ENCODE measurements at places on chromosomes 2 and 18. TPM values are rescaled to one million over a fixed set of nuclear protein-coding genes. Genes with fewer than 3 reads are reported as not detected.

The BMP10 gene
- not detected for total RNA-seq

The CPLX4 gene
- total RNA-seq: not detected

The WNT10A gene
- not detected for total RNA-seq

The ACTG2 gene
- not detected for total RNA-seq

The MGAT5 gene
- 15.9 TPM for total RNA-seq

The GRHL1 gene
- total RNA-seq: 0.38 TPM

The CRYBA2 gene
- total RNA-seq: not detected

- no peak for DNase-seq
Measured at GRCh38 chr2:83536556-83536955, 922.5 kb downstream of the SUCLG1 start.

- DNase-seq: no peak
Measured at GRCh38 chr2:226488034-226488433, 311.6 kb downstream of the IRS1 start.

- no peak for DNase-seq
Measured at GRCh38 chr18:57845605-57846074, 42.5 kb upstream of the ATP8B1 start.

GRCh38 chr2:232487385-232488096 lies at the start of gene ECEL1:
Gene ECEL1, minus strand, starts transcription at chr2:232487834. Its CDS starts 1,181 bp downstream, at chr2:232486653.
- DNase-seq: no peak

DNA sequence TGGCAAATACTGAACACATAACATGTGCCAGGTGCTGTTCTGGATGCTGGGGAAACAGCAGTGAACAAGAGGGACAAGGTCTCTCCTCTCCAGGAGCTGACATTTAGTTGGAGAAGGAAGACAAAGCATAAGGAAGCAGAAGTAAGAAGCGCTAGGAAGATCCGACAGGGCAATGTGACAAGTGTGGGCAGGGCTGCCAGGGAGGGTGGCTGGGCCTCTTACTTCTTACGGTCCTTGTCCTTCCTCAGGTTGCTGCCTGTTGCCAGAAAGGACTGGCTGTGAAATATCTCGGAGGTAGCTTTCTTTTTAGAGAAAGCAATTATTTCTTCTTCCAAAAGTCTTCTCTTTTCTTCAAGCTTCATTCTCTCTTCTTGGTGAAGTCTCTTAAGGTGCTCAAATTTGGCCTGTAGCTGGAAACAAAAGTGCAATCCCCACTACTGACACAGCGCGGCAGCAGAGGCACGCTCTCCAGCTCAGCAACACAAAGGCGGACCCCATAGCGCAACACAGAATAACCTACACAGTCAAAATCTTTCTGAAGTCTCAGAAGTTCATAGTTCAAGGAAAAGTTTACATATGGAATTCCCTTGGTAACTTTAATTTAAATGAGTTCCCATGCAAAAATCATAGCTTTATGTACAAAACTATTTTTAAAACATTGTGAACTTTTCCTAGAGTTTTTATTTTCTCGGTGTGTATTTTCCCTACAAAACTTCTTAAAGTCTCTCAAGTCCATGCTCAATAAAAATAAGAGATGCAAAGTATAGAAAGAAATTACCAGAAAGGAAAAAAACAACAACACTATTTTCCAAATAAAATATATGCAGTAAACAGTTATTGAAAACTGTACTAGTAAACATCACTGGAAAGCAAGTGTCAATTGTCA lies 67.7 kb downstream of the SEPTIN10 start:
- peak; percentile 76 for DNase-seq

GRCh38 chr2:10043256-10043905 lies at the start of gene KLF11:
Gene KLF11, plus strand, starts transcription at chr2:10043550. Its CDS starts 167 bp downstream, at chr2:10043717.
- DNase-seq: peak; percentile 97

DNA sequence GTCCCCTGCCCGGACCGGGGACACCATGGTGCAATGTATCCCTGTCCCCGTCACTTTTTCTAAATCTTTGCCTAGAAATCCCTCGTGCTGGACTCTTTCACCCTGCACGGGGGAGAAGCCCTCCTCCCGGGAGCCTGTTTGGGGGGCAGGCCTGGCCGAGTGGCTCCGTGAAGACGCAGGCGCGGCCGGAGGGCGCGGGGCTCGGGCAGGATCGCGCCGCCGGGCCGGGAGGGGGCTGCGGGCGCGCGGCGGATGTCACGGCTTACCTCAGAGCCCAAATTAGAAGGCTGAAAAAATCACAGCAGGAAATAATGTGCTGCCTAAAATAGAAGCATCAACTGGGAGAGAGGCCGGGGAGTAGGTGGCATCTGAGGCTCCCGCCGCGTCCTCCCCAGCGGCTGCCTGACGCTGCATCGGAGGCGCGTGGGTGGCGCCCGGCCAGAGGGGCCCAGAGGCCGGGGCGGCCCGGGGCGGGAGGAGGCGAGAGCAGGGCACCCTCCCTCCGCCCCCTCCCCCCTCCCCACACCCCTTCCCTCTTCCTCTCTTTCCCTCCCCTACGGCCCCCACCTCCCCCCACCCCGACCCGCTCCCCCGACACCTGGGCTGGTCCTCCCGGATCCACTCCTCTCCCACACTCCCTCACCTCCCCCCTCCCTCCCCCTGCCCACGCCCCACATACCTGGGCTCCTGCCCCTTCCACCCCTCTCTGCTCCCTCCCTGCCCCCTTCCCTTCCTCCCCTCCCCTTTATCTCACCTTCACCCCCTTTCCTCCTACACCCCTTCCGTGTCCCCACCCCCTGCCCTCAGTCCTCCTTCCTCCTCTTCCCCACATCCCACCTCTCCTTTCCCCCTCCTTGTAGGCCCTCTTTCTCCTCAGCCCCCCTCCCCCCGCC lies 51.9 kb downstream of the SLC4A1AP start:
- DNase-seq: peak; percentile 85

DNA sequence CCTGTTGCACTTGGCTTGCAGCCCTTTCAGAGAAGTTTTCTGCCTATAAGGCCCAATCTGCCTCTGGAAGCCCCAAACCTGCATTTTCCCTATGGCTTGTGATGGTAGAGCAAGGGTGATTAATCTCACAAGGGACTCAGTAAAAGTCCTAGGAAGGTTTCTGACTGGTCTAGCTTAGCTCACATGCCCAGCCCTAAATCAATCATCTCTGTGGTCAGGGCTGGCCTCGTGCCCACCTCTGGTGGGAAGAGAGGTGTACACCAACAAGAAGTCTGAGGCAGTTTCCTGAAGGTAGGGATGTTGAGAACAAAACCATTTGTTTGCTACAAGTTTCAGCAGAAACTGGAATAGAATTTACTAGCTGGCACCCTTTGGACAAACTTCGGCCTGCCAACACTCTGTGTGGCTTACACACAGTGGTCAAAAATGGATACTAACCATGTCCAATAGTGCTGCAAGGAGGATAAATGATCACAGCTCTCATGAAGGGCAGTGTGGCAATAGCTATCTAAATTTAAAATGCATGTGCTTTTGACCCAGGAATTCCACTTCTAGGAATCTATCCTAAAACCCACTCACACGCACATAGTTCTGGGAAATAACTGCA lies 96.4 kb downstream of the EN1 start:
- DNase-seq: peak; percentile 45

DNA sequence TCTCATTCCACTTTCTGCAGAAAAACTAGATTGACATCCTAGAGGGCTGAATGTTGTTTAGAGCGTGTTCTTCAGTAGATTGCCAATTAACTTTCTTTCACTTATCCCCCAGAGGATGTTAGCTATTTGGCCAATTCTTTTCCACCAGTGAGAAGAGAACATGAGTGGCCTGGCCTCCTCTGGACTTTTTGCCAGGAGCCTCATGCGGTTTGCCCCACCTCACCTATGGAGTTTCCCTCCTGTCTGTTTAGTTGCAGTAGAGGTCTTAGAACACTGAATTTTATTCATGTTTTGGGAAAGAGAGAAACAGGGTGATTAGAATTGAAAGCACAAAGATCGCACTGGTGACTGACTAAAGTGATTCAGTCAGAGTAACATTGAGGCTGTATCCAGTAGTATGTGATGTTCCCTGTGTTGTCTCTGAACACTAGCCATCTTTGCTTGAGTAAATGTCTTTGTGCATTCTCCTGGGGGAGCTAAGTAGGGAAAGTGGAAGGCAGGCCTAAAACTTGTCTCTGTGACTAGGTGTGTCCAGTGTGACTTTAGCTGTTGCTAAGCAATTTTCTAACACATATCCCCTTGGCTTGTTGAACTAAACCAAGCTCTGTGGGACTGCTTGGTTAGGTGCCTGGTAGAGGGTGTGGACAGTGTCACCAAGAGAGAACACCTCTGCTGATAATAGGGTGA lies 34.0 kb downstream of the UGP2 start:
- DNase-seq: peak; percentile 46

- peak; percentile 73 for DNase-seq
Measured at GRCh38 chr2:162242586-162243280, 512 bp downstream of the FAP start.

DNA sequence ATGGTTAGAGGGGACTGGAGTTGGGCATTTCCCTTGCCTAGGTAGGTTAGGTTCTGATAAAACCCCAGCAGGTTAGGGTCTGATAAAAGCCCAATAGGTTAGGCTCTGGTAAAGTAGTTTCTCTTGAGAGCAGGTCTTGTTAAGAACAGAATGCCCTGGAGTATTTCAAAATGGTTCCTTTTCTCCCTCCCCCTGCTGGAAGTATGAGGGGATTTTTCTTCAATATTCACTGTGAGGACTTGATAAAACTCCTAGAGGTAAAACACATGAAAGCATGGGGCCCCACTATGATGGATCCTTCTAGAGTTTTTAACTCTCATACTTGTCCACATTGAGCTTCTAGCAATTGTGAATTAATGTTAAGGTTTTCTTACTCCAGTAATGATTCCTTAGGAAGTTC lies 27.6 kb downstream of the ANKAR start:
- DNase-seq: peak; percentile 3

GRCh38 chr2:127187081-127187775 lies 32.9 kb downstream of the CYP27C1 start:
- DNase-seq: no peak

DNA sequence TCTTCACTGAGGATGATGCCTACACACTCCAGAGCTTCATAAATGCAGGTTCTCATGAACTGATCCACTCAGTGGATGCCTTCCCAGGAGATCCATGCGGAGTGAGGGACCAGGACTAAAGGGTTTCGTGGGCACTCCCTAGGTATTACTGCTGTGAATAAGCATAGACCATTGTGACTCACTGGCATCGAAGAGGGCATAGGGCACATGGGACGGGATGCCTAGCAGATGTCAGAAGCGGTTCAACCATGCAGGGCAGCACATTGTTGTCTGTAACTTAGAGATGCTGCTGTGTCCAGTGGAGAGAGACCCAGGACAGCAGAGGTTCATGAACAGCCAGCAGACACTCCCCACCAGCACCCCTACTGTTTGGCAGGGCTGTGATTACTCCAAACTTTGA lies 17.2 kb downstream of the GKN2 start:
- no peak for DNase-seq

- peak; percentile 77 for DNase-seq
Measured at GRCh38 chr2:36356298-36356989, 866 bp downstream of the CRIM1 start.

DNA sequence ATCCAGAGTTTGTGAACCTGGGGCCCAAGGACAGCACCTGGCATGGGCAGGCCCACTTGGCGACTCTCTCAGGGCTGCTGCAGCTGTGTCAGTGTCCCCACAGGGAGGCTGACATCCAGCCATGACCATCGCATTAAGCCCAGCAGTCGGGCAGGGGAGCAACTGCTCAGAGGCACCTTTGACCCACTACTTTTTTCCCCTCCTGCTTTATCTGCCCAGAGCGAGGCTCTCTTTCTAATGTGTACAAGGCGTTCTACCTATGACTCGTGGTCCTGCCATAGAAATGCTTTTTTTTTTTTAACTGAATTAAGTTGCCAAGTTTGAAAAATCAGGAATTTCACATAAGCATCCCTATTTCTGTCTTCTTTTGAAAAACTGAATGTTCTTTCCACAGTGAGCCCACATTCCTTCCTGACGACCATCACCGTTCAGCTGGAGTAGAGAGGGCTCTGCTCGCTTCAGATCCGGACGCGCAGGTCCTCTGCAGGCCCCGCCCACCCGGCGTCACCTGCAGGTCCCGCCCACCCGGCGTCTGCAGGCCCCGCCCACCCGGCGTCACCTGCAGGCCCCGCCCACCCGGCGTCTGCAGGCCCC lies 403 bp upstream of the CLUL1 start:
- peak; percentile 35 for DNase-seq

DNA sequence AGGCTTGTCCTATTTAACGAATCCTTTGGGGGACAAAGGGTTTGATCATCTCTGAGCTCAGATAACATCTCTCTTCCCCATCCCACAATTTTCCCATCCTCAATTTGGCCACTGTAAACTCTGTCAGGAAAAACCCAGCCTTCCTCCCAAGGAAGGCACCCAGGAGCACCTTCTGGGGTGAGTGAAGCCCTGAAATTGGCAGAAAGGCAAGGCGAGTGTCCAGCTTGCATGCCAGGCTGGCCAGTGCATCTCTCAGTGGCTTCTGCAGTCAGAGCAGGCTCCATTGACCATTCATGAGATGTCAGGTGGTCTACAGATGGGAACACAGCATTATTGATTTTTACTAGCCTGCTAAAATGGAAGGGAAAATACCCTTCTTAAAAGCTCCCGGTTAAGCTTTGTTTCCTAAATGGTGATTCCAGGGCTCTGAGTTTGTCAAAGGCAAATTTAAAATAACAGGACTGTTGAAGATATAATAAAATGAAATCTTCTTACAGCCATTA lies 83.2 kb upstream of the BOD1L2 start:
- DNase-seq: no peak

GRCh38 chr2:240585101-240585500 lies 1.4 kb upstream of the CAPN10 start:
- peak; percentile 31 for DNase-seq

DNA sequence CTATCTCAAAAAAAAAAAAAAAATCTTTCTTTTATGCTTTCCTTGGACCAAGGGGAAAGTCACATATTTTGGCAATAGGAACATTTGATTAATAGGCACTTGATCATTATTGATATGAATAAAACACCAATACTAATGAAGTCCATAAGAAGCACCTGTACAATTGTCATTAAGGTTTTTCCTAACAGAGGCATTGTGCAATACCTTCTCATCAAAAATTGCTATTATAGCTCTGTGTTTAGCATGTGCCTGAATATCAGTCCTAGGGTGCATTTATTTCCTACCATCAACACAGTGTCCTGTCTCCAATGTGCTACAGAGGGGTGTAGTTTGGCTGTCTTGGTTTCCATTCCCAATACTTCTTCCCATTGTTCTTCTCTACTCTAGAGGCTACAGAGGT lies 483.8 kb upstream of the SPRED2 start:
- DNase-seq: no peak
